ENCODE measurements at places on chromosomes 16 and 17. TPM values are rescaled to one million over a fixed set of nuclear protein-coding genes. Genes with fewer than 3 reads are reported as not detected.

Gene SULT1A1
- total RNA-seq: 11.8 TPM

Gene NPIPB6
- 1.8 TPM for total RNA-seq

GRCh38 chr16:76900285-76901263 is 290.4 kb upstream of the MON1B start:
- H3K4me3 ChIP-seq: no peak overlapping the region
- H3K27ac ChIP-seq: no peak overlapping the region
- DNase-seq: no peak
- H3K36me3 ChIP-seq: no peaks in the 10 kb centered on the region
- H3K27me3 ChIP-seq: no peaks in the 10 kb centered on the region

Gene DYNLRB2
- total RNA-seq: not detected

- H3K4me1 ChIP-seq: peaks cover 23% of the 10 kb centered on the region
- peak; percentile 32 for DNase-seq
- peak overlapping the region; percentile 67 for H3K4me3 ChIP-seq
- H3K36me3 ChIP-seq: no peaks in the 10 kb centered on the region
- peaks cover 38% of the 10 kb centered on the region for H3K27me3 ChIP-seq
- H3K27ac ChIP-seq: no peak overlapping the region
Observed at GRCh38 chr16:66695935-66696668, 441 bp downstream of the CMTM4 start.

Gene CHST5
- total RNA-seq: not detected

Gene ABAT
- 2.9 TPM for total RNA-seq

Gene CD300C
- 0.47 TPM for total RNA-seq

DNA sequence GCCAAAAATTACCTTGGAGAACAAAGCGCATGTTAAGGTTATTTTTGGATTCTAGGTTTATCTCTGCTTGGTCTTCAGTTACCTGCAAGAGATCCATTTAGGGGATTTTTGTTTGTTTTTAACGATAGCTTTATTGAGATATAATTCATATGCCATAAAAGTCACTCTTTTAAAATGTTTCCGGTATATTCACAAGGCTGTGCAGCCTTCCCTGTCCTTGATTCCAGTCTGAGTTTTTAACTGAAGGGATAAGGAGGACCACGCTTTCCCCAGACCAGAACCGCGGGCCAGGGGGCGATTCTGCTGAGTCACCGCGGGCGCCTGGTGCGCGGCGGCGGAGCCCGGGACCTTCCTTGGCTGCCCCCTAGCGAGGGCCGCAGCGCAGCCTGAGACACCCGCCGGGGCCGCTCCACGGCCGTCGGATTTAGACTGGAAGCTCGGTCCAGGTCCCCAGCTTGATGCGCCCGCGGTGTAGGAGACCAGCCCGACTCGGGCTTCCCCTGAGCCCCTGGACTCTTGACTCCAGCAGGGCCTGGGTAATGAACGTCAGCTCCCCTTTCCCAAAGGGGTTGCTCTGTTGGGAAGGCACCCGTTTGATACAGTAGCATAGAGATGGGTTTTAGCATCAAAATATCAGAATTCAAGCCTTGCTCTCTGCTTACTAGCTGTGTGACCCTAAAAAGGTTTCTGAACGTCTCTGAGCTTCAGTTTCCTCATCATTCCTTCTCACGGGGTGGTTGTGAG is 50.0 kb upstream of the STH start:
- H3K27ac ChIP-seq: no peak overlapping the region
- H3K27me3 ChIP-seq: peaks cover 37% of the 10 kb centered on the region
- DNase-seq: peak; percentile 67
- peak overlapping the region; percentile 40 for H3K4me3 ChIP-seq

DNA sequence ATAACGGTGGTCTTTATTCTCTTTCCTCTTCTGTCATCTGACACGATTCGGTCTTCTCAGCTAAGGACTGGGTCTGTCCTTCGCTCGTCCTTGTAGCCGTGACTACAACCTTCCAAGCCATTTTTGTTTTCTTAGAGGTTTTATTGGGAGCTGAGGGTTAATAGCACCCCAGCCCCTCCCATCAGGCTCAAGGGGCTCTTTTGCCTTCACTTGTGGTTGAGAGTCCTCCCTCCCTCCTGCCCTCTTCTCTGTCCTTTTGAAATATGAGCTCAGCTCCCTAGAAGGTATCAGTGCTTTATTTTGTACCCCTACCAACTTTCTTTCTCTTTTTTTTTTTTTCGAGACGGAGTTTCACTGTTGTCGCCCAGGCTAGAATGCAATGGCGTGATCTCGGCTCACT is 24.7 kb downstream of the SOCS3 start:
- H3K4me3 ChIP-seq: no peak overlapping the region
- no peak overlapping the region for H3K27ac ChIP-seq
- no peaks in the 10 kb centered on the region for H3K36me3 ChIP-seq

- DNase-seq: no peak
- H3K4me3 ChIP-seq: no peak overlapping the region
- H3K4me1 ChIP-seq: no peaks in the 10 kb centered on the region
- H3K36me3 ChIP-seq: peaks cover 18% of the 10 kb centered on the region
- no peaks in the 10 kb centered on the region for H3K27me3 ChIP-seq
- H3K27ac ChIP-seq: no peak overlapping the region
Observed at GRCh38 chr16:75394941-75395340, 38.4 kb downstream of the CFDP1 start.

Gene CACNA1G
- not detected for total RNA-seq

DNA sequence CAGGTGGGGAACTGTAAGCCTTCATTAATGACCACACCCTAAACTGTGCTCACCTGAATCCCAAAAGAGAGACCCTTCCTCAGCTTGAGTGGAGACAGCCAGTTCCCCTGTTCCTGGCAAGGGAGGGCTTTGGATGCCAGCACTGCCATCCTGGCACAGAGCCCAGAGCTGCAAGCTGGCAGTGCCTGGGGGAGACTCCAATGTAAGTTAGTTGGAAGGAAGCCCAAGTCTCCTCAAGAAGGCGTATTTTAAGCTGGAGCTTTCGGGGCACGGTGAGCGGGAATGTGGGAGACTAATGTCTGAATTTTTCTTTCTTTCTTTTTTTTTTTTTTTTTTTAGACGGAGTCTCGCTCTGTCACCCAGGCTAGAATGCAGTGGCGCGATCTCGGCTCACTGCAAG is 4.7 kb downstream of the CDC42EP4 start:
- peaks cover 17% of the 10 kb centered on the region for H3K4me1 ChIP-seq
- H3K27me3 ChIP-seq: peaks cover 16% of the 10 kb centered on the region
- no peaks in the 10 kb centered on the region for H3K36me3 ChIP-seq
- no peak overlapping the region for H3K27ac ChIP-seq

Gene MT4
- total RNA-seq: not detected

DNA sequence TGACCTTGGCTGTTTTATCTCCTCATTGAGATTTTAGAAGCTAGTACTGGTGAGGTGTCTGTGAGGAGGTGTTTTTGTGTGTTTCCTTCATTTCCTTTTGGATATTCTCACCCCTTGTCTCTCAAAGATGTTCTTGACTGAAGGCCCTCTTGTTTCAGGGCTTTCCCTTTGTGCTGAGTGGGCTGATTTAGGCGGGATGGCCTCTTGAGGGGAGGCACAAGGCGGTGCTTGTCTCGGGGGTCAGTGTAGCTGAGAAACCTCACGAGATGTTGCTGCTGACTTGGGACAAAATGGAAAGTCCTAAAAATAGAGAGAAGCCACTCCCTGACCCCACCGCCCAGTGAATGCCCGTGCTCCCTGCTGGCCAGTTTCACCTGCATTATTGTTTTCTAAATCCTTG is 14.2 kb downstream of the CRAMP1 start:
- H3K36me3 ChIP-seq: peaks cover 33% of the 10 kb centered on the region
- H3K27ac ChIP-seq: no peak overlapping the region
- DNase-seq: no peak
- no peaks in the 10 kb centered on the region for H3K27me3 ChIP-seq
- H3K4me3 ChIP-seq: no peak overlapping the region
- peaks cover 2% of the 10 kb centered on the region for H3K4me1 ChIP-seq

Gene GUCY2D
- total RNA-seq: not detected

DNA sequence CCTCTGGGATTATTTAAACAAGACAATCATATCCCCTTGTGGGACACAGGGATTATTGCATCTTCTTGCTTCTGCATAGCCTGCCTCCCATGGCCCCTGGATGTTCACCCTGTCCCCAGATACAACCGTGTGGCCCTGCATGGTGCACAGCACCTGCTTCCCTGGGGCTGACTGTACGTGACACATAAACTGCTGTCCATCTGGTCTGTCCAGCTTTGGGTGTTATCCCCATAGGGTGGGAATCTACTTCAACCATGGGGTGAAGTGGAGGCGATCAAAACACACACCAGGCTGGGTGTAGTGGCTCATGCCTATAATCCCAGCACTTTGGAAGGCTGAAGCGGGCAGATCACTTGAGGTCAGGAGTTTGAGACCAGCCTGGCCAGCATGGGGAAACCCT is 138.8 kb downstream of the XYLT1 start:
- no peak for DNase-seq
- peaks cover 43% of the 10 kb centered on the region for H3K36me3 ChIP-seq
- H3K4me3 ChIP-seq: no peak overlapping the region
- peaks cover 49% of the 10 kb centered on the region for H3K4me1 ChIP-seq
- H3K27me3 ChIP-seq: no peaks in the 10 kb centered on the region
- peak overlapping the region; percentile 7 for H3K27ac ChIP-seq

DNA sequence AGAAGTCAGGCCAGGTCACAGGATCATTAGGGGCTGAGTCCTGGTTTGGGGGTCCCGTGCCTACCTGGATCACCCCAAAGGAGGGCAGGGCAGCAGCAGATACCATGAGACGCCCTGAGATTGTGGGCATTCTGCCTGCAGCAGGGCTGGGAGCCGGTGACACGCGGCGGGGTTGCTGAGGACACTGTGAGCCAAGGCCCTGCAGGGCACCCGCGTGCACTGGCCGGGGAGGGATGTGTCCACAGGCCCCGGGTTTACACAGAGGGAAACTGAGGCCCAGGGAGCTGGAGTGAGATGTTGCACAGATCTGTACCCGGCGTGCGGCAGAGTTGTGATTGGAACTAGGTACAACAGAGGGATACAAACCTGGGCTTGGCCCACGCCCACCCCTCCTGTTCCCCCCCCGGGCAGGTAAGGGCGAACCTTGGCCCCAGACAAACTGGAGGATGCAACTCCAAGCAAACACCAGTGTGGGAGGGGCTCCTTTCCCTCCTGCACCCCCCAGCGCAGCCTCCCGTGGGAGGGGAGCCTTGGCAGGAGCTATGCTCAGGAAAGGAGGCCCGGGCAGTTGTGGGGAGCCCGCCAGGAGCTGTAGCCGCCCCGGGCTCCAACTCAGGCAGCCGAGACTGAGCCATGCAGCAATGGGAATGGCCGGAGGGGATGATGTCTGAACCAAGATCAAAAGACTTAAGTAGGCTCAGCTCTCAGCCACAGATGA is 91.3 kb downstream of the ENGASE start:
- no peak overlapping the region for H3K4me3 ChIP-seq
- H3K27ac ChIP-seq: no peak overlapping the region
- H3K4me1 ChIP-seq: peaks cover 14% of the 10 kb centered on the region
- H3K36me3 ChIP-seq: no peaks in the 10 kb centered on the region

DNA sequence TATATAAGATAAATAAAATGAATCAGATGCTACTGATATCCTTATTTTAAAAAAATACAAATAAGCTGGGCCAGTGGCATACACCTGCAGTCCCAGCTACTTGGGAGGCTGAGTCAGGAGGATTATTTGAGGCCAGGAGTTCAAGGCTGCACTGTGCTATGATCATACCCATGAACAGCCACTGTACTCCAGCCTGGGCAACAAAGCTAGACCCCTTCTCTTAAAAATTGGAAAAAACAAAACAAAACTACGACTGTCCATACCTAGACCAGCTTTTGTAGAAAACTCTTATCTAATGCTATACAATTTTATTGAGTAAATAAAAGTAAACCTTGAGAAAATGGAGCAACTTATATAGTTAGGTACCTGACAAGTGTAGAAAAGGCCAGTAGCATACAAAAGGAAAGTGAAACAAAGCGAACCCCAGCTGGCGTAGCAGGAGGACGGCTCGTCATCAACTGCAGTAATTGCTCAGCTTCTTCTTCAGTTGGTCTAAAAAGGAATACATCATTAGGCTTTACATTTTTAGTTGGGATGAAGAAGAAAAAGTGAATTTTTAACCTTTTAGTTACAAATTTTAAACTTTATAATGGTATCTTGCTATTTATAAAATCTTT is 23.6 kb downstream of the INTS2 start:
- H3K4me3 ChIP-seq: peak overlapping the region; percentile 58
- H3K36me3 ChIP-seq: peaks cover 47% of the 10 kb centered on the region
- no peaks in the 10 kb centered on the region for H3K27me3 ChIP-seq
- peak; percentile 62 for DNase-seq
- peak overlapping the region; percentile 83 for H3K27ac ChIP-seq

Gene QRICH2
- 4.8 TPM for total RNA-seq

DNA sequence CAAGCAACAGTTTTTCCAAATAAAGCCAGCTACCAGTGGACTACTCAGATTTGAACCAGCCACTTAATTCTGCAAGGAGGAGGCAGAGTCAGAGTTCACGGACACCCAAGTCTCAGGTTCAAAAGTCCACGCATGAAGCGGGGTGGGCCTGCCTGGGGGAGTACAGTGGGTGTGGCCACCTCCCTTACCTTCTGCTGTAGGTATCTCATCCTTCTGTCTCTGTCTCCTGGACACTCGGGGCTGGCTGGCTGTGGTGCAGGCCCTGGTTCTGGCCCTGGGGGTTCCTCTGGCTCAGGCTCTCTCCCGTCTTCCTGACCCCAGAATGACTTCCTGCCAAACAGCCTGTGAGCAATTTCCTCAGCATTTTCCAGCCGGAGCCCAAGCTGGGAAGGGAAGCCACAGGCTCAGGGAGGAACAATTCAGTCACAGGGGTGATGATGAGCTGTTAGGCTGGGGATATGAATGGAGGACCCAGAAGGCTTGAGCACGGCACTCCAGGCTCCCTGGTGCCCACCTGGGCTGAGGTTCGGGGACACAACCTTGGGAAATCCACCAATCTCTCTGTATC is 101.9 kb downstream of the LITAF start:
- no peaks in the 10 kb centered on the region for H3K36me3 ChIP-seq
- no peaks in the 10 kb centered on the region for H3K27me3 ChIP-seq
- H3K4me1 ChIP-seq: no peaks in the 10 kb centered on the region

Gene NPIPA2
- 3.9 TPM for total RNA-seq

Gene MT1F
- total RNA-seq: 25.8 TPM

Gene GLIS2
- total RNA-seq: 0.16 TPM

Gene KRTAP3-1
- not detected for total RNA-seq

GRCh38 chr17:76189741-76190140 is 48.7 kb upstream of the FOXJ1 start:
- peaks cover 62% of the 10 kb centered on the region for H3K36me3 ChIP-seq
- peak overlapping the region; percentile 90 for H3K27ac ChIP-seq
- peak overlapping the region; percentile 30 for H3K4me3 ChIP-seq
- DNase-seq: no peak

GRCh38 chr17:44909681-44910144 is 5.6 kb downstream of the GFAP start:
- H3K4me1 ChIP-seq: peaks cover 17% of the 10 kb centered on the region
- H3K27me3 ChIP-seq: peaks cover 37% of the 10 kb centered on the region
- H3K27ac ChIP-seq: no peak overlapping the region
- no peak overlapping the region for H3K4me3 ChIP-seq
- no peak for DNase-seq
